ENCODE measurements at places on chromosomes 1 and 21.

DNA sequence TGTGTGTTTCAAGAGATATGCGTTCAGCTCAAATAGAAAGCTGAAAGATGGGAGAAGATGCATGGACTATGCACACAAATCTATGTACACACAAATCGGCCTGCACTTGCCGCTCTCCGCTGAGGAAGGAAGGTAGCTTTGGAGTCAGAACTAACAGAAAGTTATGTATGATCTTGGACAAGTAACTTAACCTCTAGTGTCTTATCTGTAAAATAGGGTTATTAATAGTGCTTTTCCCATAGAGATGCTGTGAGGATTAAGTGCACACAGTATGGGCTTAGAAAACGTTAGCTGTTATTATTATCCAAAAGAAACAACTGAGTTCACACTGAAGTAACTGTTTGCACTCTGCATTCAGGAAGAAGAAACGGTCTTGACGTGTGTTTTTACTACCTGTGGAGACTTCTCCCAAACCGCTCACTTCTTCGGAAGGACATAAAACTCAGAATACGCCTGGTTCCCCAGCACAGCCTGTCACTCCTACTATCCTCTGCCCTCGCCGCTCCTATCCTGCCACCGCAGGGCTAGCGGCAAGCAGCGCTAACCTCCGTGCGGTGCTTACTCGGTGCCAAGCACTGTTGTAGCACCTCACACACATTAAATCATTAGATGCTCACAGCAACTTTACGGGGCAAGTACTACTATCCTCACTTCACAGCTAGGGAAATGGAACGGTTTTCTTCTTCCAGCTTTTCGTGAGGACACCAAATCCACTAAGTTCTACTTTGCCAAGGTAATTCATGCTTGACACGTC, 1.3 kb downstream of the TGFBR3 start:
- DNase-seq = peak; percentile 75

GRCh38 chr21:38506661-38507281, 8.5 kb upstream of the ERG start:
- no peak for DNase-seq

DNA sequence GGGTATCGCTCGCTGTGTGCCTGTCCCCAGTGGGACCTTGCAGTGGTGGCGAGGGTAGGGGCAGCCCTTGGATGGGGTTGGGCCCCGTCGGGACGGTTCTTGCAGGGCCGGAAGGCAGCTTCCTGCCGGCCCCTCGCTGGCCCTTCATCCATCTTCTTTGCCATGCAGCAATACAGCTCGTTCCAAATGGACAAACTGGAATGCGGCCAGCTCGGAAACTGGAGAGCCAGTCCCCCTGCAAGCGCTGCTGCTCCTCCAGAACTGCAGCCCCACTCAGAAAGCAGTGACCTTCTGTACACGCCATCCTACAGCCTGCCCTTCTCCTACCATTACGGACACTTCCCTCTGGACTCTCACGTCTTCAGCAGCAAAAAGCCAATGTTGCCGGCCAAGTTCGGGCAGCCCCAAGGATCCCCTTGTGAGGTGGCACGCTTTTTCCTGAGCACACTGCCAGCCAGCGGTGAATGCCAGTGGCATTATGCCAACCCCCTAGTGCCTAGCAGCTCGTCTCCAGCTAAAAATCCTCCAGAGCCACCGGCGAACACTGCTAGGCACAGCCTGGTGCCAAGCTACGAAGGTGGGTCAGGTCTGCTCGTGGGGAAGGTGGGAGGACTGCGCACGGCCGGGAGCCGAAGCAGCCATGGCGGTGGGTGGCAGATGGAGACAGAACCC, 45.8 kb downstream of the SIM2 start:
- no peak for DNase-seq

DNA sequence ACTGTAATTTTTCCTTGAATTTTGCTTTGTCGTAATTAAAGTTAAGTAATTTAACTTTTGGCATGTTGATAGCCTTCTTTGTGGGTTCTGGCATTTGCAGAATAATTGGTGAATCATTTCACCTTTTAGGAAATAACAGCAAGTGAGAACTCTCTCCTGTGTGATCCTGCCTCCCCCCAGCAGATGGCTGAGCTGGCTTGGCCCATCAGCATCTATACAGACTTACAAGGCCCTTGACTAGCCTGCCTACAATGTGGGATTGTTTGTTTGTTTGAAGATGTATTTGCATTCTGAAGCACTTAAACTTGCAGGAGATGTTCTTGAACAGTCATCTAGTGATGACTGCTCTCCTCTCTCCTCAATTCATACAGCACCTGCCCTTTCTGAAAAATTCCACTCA, 55.9 kb downstream of the MACO1 start:
- no peak for DNase-seq

DNA sequence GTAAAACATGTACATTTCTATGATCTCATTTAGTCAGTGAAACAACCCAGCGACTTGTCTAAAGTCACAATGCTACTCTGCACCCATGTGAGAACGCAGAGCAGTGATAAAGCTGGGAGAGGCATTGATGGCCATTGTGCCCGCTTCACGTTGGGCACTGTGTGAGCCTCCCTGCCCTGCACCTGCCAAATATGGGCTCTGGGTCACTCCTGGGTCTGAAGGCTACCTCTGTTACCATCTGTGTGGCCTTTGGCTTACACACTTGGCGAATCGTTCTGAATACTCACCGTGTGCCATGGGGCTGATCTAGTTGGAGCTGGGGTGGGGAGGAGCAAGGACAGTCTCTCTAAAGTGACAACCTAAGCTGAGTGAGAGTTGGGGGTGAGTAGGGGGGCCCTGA, 29.9 kb downstream of the PCSK9 start:
- DNase-seq = no peak

DNA sequence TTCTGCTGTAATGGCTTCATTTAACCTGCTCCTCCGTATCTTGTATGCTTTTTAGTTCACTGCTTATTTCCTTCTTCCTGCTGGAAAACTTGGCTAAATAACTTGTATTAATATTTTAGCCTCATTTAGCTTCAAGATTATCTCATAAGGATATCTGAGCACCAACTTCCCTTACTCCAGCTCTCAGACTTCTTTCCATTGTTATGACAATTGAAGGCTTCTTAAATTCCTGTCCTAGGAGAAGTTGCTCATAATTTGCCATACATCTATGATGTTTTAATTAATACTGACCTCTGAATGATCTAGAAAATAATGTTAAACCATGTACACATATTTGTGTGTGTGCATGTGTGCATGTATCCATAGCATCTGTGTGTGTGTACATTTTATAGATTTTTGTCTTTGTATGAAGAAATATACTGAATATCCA, 1524.4 kb upstream of the TPTE start:
- DNase-seq = no peak

DNA sequence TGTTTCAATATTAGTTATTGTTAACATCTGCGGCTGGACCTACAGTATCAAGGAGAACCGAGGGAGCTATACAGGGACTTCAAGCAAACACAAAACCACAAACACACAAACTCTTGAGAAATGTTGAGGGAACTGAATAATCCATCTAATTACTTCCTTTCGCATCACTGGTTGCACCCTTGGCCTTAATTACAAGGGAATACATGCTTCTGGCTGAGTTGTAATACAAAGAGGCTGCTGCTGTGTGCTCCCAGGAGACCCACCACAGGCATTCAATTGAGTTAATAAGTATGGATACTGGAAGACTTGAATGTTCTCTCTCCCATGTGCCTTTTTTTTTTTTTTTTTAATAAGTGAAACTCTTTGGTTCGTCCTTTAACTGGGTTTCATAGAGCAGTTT, 16.8 kb upstream of the SMYD2 start:
- DNase-seq = no peak

DNA sequence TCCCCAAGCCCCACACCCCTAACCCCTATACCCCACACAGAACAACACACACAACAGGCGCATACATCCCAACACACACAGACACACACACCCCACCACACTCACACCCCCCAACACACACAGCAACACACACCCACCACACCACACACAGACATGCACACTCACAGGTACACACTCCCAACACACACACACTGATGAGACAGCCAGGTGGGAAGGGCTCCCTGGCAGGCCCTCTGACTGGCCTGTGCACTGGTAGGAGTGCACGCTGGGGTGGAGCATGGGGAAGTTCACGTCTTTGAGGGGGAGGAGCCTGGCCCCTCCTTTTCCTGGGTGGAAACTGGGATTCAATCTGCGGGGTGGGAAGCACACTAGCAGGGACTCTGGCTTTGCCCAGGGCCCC, 116.7 kb downstream of the RHOU start:
- no peak for DNase-seq

DNA sequence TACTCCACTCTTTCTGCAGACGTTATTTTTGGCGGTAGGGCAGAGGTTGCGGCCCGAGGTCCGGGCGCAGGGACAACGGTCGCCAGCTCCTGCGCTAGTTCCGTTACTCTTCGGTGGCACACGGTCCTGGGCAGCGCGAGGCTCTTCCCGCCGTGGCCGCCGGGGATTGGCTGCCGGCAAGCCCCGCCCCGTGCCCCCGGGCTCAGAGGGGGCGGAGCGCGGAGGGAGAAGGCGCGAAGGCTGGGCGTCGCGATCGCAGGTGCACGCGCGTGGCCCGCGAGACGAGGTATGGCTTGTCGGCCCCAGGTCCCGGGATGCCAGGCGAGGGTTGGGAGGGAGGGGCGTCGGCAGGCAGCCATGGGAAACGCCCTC, 518 bp upstream of the SHE start:
- no peak for DNase-seq

DNA sequence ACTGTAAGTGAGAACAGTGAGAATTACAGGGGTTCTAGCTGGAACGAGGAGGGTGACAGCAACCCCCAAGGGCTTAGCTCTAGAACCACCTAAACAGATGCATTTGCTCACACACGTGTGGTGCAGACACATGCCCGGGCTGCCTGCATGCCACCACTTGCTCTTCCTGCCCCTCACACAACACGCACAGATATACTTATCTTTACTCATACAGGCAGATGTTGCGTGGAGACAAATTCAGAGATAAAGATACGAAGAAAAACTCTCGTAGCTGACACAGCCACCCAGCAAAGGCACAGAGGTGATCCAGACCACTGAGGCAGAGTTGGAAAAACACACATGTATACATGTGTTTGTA, 13.5 kb downstream of the VANGL1 start:
- no peak for DNase-seq

DNA sequence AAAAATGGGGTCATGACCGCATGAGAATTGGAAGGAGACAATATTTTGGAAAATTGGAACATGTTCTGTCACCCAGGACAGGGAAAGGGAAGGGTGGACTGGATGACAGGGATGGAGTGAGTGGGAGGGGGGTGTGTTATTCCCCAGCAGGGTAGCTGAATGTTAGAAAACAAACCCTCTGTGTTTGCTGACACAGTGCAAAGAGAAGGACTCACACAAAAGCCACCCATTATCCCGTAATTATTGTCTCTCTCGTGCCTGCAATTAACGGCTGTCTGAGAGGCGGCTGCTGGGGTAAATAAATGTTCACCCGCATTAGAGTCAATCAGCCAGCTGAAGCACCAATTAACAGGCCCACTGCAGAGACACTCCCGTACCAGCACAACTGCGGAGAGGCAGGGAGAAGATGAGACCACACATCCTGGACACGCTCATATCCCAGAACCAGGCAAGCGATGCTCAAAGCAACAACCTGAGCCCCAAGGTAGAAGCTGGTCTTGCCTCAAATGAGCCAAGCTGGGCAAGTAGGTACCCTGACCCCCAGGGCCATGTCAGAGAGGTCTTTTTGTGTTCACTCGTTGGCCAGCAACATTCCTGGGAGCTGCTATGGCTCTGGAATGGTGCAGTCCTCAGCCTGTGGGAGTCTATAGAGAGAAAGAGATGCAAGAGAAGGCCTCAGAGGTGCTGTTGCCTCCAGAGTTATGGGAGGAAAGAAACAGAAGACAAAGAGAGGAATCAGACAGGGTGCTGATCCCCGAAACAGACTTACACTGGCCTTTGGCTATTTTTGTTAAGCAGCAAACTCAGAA, 19.4 kb downstream of the PLEKHA6 start:
- DNase-seq = no peak

DNA sequence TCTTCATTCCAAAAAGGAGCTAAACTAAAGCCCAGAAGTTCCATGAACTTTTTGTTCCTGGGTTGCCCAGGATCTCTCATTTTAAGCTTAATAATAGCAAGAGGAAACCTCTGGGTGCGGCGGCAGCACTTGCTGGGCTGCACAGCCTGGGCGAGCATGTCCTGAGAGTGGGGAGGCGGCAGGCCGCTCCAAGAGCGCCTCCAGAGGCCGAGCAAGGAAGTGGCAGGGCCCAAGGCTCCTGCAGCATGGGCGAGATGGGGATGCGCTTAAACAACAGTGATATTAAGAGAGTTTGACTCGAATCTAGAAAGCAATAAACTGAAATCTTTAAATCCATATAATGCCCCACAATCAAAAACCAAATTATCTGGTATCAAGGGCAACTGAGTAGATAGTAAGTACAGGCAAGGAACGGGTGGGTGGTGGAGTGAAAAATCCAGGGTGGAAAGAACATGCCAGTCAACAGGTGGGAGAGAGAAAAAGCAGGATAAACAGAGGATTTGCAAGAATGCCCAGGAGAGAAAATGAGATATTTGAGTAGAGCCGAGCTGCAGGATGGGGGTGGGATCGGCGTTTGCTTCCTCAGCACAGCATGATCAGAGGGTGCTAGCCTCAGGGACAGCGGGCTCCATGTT, 14.1 kb upstream of the TNR start:
- DNase-seq = no peak

GRCh38 chr1:212453156-212453857, 20.6 kb downstream of the NENF start:
- DNase-seq = no peak

DNA sequence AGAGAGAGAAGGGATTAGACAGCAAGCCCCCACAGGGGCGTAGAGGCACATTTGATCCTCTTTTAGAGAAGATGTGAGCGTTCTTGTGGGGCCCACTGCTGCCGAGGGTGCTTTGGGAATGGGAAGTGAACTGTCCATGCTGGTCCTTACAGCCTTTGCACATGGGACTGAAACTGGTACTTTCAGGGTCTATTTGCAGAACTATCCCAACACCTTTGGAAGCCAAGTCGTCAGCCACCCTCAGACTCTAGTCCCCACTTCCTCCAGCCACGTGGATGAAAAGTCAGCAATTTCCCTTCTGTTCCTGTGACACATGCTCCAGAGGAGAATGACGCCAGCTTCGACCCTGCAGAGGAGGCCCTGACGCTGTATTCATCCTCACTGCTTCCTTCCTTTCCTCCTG, 2.6 kb upstream of the RAB7B start:
- no peak for DNase-seq

DNA sequence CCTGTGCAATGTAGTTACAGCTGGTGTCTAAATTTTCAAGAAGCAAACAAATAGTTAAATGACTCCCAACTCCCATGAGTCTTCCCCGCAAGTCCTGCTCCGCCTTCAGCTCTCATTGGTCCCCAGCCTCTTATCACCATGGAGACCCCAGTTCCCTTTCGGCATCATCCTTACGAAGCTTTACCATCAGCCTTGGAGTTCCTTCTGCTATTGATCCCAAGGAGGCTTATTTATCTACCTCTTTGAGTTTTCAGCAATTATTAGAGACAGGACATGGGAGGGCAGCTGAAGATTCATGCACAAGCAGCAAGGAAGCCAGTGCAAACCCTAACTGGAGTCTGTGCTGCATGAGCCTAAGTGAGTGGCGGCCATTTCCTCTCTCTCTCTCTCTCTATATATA, 12.3 kb downstream of the KCNA2 start:
- no peak for DNase-seq
